Fibroblast of upper back skin (primary cell): ENCODE measurements at places on chromosomes 12 and 14.

- no peak for DNase-seq
Measured at GRCh38 chr12:123934016-123934620, 38.5 kb downstream of the CCDC92 start.

DNA sequence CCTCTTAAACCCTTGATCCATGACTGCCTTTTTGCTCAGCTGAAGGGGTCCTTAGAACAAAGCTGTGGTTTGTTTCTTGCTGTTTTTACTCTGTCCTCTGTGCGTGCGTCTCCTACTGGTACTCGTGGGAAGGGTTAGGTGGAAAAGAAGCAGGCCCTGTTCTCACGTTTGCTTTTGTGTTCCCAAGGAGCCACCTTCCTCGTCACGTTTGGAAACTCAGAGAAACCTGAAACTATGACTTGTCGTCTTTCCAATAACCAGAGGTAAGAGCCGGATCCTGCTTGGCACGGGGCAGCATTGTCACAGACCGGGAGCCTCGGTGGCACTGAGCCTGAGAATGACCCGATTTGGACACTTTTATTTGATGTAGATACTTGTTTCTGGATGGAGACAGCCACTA lies 13.1 kb downstream of the ZFYVE21 start:
- DNase-seq = no peak

DNA sequence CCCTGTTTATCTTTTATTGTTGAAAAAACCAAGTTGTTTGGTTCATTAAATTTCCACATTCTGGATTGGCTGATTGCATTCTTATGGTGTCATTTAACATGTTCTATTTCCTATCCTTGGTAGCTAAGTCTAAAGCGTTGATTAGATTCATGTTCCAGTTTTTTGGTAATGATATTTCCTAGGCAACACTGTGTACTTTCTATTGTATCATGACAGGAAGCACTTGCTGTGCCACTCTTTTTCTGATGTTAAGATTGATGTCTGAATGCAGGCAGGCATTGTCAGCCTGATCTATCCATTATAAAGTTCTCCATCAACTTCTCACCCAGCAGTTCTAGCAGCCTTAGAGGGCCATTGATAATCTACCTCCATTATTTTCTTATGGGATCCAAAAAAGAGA lies 91.1 kb upstream of the ARID2 start:
- no peak for DNase-seq

DNA sequence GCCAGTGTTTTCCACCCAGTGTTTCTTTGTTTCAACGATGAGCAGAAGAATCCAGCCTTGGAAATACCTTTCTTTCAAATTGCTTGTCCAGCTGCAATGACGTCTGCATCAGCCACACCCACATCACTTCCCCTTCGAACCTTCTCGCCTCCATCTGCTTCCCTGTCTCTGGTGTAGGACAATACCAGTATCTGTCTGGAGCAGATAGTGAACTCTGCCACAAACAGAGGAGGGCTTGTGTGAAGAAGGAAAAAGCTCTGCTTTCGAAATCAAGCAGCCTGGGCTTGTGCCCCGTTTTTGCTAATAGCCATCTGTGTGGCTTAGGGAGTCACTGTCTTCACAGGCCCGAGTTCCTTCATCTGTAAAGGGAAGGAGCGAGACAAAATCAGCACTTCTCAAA lies 415.4 kb downstream of the ZFP36L1 start:
- DNase-seq = no peak

DNA sequence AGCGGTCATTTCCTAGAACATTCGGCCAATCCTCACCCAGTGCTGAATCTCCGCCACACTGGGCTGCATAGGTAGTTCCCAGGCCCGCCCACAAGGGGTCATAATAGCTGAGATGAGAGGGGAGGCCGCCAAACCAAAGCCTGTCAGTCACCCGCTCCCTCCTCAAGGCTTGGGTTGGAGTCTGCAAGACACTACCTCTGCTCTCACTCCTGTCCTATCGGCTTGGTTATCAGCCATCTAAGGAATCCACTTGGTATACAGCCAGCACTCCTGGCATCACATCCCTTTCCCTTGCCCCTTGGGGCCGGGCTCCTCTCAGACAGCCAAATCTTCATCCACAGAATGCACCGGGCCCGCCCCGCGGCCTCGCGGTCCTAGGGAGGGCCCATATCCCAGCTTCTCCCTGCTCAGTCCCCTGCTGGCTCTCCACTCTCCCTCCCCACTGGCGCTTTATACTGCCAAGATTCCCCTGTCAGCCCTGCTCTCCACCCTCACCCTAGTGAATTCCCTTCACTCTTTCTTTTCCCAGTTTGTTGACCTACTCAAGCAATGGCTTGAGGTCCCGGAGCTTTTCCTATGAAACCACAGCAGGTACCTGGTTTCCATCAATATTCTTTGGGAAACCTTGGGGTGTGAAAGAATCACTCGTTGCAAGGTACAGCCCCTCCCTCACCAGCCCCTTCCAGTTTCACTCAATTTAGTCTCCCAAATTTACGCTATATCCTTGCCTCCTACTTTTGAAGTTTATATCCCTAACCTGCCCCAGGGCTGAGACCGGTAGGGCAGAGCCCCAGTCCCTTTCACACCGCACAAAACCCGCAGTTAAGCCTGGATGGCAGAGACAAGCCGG lies 1.4 kb downstream of the IFFO1 start:
- peak; percentile 78 for DNase-seq

GRCh38 chr12:104729610-104730446 lies 228.3 kb downstream of the SLC41A2 start:
- no peak for DNase-seq

GRCh38 chr12:121815263-121815662 lies 11.5 kb downstream of the SETD1B start:
- no peak for DNase-seq
